ENCODE measurements at places on chromosomes 5 and 9.

DNA sequence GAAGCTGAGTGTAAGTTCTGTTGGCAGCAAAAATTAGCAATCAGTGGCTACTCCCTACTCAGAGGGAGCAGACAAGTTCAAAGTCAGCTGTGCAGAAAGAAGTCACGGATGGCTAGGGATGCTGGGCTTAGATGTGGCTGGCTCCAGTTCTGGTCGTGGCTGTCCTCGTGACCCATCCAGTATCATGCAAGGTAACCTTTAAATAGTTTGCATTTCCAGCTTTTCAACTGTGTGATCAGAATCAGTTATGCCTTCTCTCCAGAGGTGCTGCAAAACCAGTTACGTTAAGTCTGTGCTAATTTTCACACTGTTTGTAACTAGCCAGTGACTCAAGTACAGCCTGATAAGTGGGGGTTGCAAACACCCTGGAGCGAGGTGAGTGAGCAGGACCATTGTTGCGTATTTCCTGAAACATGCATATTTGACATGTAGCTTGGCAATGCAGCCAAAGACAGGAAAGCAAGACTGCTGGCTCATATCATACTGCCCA is 302.4 kb downstream of the ATPSCKMT start:
- DNase-seq = no peak

GRCh38 chr5:67221487-67222242 is 25.1 kb upstream of the CD180 start:
- DNase-seq = no peak

DNA sequence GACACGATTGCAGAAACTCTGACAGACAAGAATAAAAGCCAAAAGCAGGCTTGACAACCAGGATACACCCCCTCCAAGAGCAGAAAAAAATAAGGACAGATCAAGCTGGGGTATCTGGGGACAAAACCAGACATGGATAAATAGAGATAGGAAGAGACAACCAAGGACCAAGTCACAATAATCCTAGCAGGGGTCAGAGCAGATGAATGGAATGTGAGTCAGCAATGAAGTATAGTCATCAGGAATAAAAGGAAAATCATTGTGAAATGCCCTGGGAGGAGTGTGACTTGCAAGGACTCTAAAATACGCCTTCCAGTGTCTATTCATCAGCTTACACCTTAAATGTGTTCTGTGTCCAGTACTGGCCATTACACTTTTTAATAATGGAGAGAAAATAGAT is 206.8 kb downstream of the CAAP1 start:
- DNase-seq = no peak

DNA sequence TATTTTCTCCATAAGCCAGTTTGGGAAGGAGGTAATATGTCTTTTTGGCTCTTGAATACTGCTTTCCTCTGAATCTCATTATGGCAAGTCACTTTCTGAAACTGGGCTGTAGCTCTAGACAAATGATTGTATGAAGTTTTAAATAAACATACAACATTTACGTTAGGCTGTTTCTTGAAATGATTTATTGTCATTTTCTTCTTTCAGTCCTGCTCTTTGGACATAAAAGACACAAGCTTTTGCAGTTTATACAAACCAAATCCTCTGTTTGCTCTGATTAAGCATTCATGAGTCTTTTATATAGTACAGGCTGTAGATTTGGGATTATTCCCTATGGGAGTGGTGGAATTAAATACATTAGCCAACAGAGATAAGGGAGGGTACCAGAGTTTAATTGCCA is 139.7 kb downstream of the CEP120 start:
- DNase-seq = no peak

DNA sequence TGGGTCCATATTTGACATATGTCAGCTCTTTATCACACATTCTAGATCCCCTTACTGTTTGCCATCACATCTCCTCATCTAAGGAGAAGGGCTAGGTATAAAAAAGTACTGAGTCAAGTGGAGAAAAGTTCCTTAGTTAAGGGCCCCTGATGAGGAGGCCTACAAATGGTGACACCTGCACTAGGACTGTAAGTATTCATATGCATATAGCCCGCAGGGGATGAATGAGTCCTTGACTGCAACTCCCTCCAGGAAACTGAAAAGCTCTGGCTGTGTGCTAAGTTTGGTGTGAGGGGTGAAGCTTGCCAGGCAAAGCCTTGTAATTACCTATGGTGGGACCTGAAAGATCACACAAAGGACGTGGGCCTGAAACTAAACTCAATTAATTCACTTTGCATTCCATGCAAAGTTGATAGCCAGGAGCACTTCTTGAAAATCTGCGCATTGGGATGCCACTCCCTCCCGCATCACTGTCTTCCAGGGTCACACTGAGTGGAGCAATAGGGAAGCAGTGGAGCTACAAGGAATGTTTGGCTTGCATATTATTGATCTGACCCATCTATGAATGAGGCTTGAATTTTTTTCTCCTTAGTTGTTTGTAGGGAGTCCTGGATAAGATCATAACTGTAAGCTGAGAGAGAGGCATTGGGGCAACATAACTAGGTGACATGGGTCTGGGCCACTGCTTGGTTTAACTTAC is 11.9 kb upstream of the EQTN start:
- peak; percentile 25 for DNase-seq

- DNase-seq = no peak
Observed at GRCh38 chr9:132390966-132391365, 15.7 kb downstream of the TTF1 start.

DNA sequence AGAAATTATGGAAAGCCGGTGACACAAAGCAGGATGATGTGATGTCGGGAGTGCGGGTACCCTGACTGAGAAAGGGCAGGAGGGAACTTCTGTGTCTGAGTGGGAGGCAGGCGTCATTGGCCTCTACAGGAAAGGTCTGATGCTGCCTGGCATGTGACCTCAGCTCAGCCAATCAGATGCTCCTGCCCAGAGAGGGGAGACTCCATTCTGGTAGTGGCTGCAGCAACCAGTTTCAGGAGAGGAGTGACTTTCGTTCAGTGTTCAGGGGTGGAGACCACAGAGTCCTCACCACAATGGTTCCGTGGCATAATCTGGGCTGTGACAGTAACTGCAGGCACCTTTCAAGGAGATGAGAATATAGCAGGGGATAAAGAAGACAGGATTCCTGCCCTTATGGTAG is 6.7 kb upstream of the SFXN1 start:
- peak; percentile 65 for DNase-seq

DNA sequence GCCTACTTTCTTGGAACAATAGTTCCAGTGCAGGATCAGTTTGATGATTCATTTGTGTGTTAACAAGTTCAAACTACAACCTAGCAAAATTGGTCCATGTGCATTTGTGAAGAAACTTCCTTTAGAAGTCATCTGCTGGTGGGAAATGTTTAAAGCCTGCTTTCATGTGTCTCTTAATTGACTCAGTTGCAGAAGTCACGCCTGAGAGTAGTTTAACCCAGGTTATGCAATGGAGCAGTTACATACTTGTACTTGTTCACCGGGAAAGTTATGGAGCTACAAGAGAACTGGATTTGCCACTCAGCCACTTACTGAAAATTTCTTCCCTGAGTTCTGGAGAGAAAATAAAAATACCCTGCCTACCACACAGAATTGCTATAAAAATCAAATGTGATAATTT is 1397.8 kb downstream of the PTPRD start:
- no peak for DNase-seq

- DNase-seq = peak; percentile 34
Observed at GRCh38 chr9:112061152-112061740, 113.9 kb downstream of the SUSD1 start.

DNA sequence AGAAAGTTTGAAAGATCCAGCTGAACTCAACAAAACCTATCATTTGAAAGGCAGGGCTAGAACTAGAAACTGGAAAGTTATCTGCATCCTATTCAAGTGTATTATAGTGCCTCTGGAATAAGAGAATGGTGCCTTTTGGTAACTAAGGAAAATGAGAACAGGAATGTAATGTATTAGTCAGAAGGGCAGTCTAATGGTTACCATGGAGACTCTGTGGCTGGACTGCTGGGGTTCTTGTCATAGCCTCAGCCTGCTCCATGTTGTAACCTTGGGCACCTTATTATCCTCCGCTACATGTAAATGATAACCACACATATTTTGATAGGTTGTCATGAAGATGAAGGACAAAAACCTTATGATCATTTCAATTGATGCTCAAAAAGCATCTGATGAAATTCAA is 24.6 kb upstream of the IFNB1 start:
- DNase-seq = no peak

GRCh38 chr5:54551926-54552325 is 34.4 kb downstream of the SNX18 start:
- DNase-seq = no peak

- DNase-seq = no peak
Observed at GRCh38 chr5:109962882-109963603, 273.3 kb downstream of the MAN2A1 start.

DNA sequence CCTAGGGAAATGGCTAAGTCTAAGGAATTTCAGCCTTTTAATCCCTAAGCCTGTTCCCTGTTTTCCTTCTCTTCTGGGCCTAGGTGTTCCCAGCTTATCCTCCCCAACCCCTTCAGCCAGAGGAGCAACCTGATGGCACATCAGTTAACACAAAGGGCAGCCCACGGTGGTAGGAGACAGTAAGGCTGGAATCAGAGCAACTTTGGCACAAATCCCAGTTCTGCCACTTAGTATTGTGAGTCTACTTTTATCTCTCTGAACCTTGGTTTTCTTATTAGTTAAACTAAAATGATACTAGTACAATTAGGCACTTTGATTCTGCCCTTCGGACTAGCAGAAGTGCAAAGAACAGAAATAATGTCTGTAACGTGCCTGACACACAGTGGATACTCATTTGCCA is 246.8 kb downstream of the SAXO1 start:
- no peak for DNase-seq

- no peak for DNase-seq
Observed at GRCh38 chr5:122352331-122352730, 40.3 kb downstream of the SNCAIP start.

- DNase-seq = peak; percentile 64
Observed at GRCh38 chr5:141618030-141618803, 583 bp downstream of the DIAPH1 start.

DNA sequence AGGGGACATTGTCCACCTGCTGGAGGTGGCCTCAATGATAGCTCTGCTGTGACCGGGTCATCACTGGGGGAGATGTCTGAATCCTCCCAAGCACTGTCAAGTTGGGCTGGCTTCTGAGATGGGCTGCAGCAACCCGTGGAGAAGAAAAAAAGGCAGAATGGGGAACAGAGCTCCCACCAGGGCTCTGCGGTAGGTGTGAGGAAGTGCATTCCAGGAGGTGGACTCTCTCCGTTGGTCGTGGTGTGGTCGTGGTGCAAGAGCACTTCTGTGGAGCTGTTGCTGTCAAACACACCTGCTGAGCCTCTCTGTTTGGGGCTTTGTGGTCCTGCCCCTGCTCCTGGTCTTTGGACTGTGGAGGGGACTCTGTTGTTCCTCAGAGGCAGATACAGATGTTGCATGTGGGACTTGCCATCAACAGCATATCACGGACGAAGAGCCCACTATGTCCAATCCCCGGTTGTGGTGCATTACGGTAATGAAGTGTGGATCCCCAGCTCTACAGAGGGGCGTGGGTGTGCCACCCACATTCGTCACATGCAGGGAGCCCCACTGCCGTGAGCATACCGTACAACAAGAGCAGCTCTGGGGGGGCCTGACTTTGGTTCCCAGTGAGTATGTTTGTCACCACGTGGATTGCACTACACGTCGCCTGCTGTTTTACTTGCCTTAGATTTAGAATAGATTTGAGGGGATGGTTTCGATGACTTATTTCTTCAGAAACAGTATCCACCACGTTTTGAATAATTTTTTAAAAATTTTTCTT is 36.0 kb upstream of the PITX1 start:
- DNase-seq = no peak

- DNase-seq = no peak
Observed at GRCh38 chr5:147454996-147455677, 54.7 kb downstream of the DPYSL3 start.

GRCh38 chr5:115297031-115297430 is 577 bp upstream of the CCDC112 start:
- DNase-seq = no peak

DNA sequence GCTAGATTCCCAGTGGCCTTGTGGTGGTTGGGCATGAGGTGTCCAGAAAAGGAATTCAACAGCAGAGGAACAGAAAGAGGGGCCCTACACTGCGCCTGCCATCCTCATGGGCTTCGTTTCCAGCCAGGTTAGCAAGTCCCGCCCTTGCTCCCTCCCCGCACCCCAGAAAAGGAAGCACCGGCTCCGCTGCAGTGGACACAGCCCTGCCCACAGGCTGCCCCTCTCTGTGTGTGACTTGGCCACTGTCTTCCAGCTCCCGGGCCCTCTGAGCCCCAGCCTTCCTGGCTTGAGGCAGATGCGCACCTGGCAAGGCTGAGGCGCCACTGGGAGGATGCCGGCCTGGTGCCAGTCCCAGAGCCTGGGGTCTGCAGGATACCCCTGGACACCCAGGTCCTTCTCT is 305.0 kb upstream of the IRX4 start:
- DNase-seq = no peak

GRCh38 chr9:104700306-104700705 is 6.0 kb downstream of the OR13D1 start:
- no peak for DNase-seq

DNA sequence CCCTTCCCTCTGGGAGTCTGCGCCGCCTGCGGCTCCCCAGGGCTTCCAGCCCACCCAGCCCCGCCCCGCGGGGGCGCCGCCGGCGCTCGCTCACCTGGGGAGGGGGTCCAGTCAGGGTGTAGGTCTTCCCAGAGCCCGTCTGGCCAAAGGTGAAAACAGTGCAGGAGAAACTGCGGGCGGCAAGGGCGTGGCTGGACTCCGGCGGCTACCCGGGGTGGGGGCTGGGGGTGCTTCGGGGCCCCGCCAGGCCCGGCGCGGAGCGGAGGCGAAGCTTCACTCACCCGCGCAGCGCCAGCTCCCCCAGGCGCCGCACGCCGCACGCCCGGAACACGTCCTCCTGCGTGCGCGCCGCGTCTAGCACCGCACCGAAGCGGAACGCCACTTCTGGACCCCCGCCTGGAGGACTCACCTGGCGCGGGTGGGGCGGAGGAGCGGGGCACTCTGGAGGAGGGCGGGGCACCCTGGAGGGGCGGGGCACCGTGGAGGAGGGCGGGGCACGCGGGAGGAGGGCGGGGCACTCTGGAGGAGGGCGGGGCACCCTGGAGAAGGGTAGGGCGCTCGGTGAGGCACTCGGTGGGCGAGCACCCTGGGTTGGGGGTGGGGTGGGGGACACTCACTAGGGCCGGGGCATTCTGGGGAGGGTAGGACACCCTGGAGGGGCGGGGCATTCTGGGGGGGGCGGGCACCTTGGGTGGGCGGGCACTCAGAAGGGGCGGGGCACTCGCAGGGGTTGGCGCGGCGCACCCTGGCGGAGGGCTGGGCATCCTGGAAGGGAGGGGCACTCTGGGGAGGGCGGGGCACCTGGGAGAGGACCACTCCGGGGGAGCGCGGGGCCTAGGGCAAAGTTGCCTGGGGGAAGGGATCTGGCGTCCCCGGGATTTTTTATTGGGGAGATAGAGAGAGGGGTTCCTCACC is 814 bp downstream of the KIF12 start:
- peak; percentile 95 for DNase-seq

Measured in iPS-NIHi11 (cell line).